ENCODE measurements at places on chromosomes 1 and 21.

DNA sequence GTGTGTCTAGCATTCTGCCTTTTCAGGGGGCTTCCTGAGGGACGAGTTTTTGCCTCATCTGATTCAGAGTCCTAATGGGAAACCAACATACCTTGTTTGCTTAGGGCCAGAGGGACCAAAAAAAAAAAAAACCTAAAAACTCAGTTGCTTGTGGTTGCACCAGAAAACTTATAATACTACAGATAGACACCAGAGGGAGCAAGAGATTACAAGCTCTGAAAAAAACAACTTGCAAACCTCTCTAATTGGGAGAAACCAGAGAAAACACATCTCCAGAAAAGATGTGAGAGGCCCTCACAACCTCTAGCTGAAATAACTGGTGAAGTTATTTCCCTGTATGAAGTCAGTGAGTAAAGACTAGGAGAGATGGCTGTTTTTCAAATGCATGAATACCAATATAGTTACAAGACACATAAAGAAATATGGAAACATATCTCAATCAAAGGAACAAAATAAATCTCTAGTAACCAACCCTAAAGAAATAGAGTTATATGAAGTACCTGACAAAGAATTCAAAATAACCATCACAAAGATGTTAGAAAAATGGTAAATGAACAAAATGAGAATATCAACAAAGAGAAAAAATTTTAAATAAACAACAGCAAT lies 233.7 kb upstream of the NFIA start:
- peak; percentile 7 for DNase-seq

DNA sequence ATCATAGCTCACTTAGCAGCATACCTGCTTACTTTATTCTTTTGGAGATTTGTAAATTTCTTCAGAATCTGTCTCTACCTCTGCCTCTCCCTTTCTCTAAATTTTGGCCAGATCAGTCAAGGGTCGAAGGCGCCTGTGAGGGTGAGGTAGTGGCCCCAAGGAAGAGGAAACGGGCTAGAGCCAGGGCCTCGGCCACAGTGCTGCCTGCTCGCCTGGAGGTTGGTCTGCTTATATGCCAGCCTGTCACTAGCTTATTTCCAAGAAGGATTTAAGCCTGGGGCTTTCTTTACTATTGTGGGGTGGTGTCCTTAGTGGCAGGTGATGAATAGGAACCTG lies 19.6 kb downstream of the PEX14 start:
- no peak for DNase-seq

DNA sequence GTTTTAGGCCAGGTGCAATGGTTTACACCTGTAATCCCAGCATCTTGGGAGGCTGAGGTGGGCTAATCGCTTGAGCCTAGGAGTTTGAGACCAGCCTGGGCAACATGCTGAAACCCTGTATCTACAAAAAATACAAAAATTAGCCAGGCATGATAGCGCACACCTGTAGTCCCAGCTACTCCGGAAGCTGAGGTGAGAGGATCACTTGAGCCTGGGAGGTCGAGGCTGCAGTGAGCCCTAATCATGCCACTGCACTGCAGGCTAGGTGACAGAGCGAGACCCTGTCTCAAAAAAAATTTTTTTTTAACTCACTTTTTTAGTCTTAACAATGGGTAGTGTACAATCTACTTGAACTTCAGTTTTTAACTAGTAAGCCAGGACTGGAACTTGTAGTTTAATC lies 137.5 kb downstream of the HS2ST1 start:
- no peak for DNase-seq

DNA sequence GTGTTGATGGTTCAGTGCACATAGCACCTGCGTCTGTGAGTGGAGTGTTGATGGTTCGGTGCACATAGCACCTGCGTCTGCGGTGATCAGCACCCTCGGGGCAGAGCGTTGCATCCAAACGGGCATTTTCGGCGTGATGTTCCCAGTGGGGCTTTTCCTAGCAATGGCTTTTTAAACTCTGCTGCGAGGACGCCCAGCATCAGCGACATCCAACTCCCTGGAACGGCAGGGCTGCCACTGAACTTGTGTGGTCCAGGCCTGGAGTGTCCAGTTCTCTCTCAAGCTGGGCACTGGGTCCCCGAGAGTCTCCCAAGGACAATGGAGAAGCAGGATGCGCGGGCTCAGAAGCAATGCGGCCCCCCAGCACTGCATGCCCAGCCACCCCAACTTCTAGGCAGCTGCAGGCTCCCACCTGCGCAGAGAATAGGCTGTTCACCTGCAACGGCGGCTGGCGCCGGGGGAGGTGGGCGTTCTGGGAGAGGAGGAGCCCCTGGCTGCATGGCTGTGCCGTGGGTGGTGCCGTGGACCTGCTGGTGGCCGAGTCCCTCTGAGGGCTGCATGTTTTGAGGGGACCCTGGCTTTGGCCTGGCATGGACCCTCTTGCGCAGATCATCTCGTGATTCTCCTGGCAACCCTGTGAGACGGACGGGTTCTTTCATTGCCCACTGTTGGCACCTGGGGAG lies 10.1 kb upstream of the C1orf174 start:
- no peak for DNase-seq

DNA sequence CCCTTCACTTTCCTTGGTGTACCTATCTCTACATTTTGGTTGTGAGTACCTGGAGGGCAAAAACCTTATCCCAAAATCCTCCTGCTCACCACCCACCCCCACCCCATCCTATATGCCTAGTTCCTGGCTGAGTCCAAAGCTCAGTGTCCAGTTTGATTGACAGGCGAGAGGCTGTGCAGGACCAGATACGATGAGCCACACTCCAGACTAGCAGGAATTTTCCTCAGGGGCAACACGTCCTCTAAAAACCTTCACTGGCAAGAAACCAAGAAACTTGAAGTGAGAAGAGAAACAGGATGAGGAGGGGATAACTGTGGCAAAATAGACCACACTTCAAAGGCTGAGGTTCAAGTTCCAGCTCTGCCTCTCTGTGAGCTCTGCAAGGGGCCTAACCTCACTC lies 1.1 kb upstream of the SLAMF8 start:
- no peak for DNase-seq

GRCh38 chr1:17689011-17689410 lies 66.1 kb upstream of the ACTL8 start:
- no peak for DNase-seq

GRCh38 chr1:199182186-199182843 lies 543.5 kb downstream of the PTPRC start:
- DNase-seq, result no peak

GRCh38 chr1:247552231-247552630 lies 3.3 kb downstream of the GCSAML start:
- DNase-seq, result no peak

GRCh38 chr1:11568687-11569086 lies 85.5 kb downstream of the FBXO2 start:
- DNase-seq, result no peak

- DNase-seq, result no peak
These were observed 160.0 kb downstream of the NEGR1 start for GRCh38 chr1:72122099-72122880.

DNA sequence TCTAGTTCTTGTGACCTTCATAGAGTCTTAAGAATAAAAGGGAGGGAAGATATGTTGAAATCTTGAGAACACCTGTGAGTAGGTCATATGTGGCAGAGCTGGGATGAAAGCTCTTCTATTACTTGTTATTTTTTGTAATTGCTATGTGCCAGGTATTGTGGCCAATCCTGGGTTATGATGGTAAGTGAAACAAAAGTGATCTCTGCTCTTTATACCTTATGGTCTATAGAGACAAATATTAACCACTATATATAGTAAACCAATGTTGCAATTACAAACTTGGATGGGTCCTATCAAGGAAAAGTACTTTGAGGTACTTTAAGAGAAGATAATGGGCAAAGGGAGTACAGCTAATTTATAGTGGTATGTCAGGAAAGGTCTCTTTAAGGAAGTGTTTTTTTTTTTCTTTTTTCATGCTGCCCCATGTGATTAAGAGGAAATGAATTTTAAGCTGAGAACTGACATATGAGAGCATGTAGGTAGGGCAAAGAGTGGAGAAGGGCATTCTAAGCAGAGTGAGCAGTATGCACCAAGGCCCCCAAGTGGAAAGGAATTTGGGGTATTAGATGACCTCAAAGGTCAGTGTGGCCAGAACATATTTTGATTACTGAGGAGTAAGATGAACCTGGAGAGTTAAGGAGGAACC lies 43.3 kb downstream of the POU2F1 start:
- DNase-seq, result peak; percentile 32

DNA sequence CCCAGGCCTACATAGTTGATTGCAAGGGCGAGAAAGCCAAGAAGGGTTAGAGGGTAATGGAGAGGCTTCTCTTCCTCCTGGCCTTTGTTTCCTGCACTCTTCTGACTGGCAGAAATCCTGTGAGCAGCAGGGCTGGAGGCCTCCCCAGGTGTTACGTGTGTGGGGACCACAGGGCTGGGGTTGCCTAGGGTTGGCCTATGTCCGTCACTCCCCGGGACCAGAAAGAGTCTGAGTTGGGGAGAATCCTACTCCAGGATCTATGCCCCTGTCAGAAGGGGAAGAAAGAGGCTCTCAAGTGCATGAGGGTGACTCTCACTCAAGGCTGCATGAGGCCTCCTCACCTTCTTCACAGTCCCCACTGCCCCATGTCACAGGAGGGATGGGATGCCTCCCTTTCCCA lies 38.5 kb downstream of the IGFN1 start:
- no peak for DNase-seq

GRCh38 chr1:204623894-204624361 lies 61.6 kb downstream of the LRRN2 start:
- no peak for DNase-seq

DNA sequence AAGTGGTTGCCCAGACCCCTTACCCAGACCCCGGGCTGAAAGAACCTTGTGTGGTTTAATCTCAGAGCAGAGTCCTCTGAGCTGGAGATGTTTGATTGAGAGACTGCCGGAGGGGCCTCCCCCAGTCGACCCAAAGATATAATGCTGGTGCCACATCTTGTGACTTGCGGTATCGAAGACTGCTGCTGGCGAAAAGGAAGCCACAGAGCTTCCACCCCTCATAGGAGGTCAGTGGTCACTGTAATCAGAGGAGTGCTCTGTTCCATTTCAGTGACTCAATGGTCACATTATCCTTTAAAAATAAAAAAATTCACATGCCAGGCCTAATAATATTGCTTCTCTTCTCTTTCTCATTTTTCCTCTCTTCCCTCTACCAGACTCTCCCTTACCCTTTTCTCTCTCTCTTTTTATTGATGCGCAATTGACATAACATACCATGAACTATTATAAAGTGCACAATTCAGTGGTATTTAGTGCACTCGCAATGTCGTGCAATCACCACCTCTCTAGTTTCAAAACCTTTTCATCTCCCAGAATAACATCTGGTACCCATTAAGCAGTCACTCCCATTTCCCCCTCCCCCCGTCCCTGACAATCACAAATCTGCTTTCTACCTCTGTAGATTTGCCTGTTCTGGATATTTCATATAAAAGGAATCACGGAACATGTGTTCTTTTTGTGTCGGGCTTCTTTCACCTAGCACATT lies 52.6 kb upstream of the LYST start:
- no peak for DNase-seq

DNA sequence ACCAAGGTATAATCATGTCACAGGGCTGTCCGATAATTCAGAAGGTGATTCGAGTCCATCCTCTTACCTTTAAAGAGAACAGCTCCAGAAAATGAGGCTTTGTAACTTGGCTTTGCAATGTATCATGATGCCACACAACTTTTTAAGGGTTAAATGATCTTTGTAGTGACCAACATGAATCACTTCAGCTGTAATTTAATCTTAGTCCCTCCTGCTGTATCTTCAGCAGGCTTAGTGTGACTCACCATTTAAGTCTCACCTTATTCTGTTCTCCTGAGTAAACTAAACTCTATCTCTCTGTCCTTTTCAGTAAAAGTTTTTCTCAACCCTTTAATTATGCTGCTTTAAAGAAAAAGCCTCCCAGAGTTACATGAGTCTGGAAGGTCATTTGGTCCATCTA lies 1.9 kb upstream of the HIVEP3 start:
- DNase-seq, result no peak

DNA sequence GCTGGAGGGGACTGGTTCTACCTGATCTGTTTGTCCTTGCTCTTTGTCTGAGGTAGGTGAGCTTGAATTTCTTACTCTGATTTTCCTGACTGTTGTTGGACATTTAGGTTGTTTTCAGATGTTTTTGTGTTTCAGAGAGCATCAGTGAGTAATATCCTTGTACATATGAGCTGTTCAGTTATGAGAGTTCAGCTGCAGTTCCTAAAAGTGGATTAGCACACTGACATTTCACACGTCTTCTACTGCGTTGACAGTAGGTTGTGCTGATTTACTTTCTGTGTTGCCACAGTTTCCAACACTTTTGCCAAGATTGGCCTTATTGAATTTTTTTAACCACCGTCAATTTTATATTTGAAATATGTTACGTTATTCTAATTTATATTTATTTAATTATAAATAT lies 27.7 kb downstream of the CXADR start:
- no peak for DNase-seq

DNA sequence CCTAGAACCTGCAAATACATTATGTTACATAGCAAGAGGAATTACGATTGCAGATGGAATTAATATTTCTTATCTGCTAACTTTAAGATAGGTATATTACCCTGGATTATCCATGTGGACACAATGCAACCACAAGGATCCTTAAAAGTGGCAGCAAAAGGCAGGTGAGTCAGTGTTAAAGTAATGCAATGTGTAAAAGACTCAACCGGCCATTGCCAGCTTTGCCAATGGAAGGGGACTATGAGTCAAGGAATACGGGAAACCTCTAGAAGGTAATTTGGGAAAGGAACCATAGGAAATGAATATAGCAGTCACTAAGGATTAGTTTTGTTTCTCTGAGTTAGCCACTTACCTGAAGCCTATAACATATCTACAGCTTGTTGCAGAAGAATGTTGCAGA lies 692.1 kb upstream of the ZP4 start:
- no peak for DNase-seq

GRCh38 chr1:219724440-219724839 lies 111.5 kb upstream of the ZC3H11B start:
- DNase-seq, result no peak

GRCh38 chr1:35574125-35574654 lies 1.1 kb downstream of the TFAP2E start:
- DNase-seq, result no peak

DNA sequence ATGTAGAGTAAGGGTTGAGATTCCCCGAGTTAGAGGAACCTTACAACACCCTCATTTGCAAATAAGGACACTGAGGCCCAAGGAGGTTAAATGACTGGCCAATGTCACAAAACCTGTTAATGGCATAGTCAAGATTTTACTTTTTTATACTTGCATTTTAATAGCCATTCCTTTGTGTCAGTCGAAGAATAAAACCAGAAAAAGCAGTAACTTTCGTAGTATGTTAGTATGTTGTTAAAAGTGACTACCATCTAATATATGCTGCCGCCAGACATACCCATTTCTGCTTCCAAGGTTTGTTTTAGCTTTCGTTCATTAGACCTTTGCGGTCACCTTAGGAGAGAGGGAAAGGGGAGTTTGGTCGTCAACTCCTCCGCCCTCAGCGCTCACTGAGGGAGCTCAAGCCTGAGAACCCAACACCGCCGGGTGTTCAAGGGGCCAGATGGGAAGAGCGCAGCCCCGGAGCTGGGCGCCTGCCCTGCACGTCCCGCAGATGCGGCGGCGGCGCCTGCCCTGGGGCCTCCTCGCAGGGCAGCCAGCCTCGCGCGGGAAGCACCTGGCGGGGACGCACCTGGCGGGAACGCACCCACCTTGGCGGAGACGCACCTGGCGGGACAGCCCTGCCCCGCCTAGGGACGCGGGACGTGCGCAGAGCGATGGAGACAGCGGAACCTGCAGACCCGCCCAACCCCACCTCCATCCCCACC lies 466 bp downstream of the VPS26C start:
- DNase-seq, result peak; percentile 40

Measured in KG1 (cell line).